ENCODE measurements at places on chromosomes 13 and 19.

DNA sequence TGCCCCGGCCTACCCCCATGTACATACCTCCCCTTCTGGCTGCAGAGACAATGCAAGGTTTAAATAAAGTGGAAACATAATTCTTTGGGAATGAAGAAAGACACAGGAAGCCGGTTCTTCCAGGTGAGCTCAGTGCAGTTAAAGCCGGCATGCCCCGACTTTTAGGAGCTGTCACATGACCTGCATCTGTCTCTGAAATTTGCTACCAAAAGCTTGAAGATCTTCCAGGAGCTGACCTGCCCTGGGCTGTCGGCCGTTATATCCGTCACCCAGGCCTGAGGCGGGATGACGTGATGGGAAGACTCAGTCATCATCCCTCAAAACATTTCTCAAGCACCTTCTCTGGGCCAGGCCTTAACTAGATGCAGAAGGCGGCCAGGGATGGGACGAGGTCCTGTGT is 10.3 kb downstream of the RAB8A start:
- no peak for DNase-seq

- DNase-seq, result no peak
Measured at GRCh38 chr19:28327905-28328304, 885.0 kb downstream of the UQCRFS1 start.

GRCh38 chr13:38543561-38543960 is 143.3 kb upstream of the FREM2 start:
- no peak for DNase-seq

DNA sequence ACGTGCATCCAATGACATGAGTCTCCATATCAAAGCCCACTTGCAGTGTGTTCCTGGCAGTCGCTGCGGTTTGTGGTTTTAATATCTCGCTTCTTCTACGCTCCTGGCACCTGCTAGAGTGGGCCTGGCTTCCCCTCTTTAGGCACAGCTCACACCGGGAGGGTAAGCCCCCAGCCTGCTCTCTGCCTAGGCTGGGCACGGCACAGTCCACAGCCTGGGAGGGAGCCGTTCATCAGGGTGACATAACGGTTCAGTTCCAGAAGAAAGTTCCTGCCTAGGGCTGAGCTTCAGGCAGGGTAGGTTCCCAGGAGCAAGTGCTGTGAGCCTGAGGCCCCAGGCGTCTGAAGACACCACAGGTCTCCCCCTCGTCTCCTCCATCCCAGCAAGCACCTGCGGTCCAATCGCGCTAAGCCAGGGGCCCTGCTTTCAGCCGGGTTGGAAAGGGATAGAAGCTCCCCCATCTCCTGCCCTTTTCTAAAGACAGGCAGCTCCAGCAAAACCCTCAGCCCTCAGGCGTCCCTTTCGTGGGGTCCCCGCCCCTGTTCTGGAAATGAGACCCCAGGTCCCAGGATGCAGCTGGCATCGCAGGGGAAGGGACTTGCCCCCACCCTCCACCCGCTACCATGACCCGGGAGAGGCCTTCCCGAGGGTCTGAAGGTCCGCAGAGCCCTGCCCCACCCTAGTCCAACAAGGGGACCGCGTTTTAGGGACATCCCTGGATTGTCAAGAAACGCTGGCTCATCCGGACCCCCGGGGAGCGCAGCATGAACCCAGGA is 121.6 kb upstream of the ZNF507 start:
- no peak for DNase-seq

DNA sequence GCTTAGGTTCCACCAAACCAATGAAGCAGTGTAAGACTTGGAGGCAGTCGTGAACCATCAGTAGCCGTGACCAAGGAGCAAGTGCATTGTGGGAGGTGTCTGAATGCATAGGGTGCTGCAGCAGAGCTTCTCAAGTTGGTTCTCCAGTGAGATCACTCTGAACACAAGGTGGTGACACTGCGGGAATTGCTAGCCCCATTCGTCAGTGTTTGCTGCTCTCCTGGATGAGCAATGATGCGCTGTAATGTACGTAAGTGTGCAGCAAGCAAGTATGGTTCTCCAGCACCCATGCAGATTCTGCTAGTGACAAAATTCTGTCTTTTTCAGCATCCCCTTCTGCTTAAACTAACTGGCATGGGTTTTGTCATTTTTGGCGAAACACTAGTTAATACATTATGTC is 97.6 kb upstream of the HTR2A start:
- no peak for DNase-seq

GRCh38 chr19:57348136-57348535 is 2.9 kb upstream of the ZNF304 start:
- no peak for DNase-seq

- DNase-seq, result no peak
Measured at GRCh38 chr13:98984118-98984517, 6.3 kb upstream of the DOCK9 start.

DNA sequence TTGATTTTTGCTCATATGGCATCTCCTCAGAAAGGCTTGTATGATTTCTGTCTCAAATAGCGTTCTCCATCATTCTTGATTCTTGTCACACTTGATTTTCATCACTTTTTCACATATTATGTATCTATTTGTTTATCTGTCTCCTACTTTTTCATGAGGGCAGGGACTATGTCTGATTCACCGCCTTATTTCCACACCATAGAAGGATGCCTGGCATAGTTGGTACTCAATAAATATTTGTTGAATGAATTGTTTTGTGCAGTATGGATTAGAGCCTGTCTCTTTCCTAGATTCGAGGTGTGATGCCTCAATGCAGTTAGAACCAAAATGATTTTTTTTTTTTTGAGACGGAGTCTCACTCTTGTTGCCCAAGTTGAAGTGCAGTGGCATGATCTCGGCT is 12.1 kb downstream of the SAE1 start:
- no peak for DNase-seq

DNA sequence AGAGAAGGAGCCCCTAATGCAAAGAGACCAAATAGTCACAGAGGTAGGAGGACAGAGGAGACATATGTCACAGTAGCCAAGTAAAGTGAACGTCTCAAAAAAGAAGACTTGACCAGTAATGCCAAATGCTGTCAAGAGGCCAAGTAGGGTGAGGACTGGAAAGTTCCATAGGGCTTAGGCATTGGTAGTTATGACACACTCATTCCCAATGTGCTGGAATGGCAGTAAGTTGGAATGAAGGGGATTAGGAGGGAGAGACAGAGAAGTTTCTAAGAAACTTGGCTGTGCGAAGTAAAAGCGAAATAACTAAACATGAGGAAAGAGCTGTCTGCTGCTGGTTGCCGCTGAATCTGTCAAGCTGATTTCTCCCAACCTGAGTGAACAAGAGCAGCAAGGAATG is 14.9 kb upstream of the FRY start:
- no peak for DNase-seq

GRCh38 chr13:46101002-46101401 is 3.8 kb downstream of the CPB2 start:
- no peak for DNase-seq

DNA sequence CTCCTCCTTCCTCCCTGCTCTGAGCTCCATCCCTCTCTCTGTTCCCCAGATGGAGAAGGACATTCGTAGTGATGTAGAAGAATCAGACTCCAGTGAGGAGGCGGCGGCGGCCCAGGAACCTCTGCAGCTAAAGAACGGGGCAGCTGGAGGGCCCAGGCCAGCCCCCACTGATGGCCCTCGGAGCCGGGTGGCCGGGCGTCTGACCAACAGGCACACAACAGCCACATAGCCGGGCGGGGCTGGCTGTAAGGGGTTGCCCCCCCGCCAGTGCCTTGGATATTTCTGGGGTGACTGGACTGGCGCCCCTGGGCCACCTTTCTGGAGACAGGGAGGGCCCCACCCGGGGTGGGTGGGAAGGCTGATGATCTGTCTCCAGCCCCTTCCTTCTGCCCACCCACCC is 46.3 kb downstream of the CD320 start:
- no peak for DNase-seq

- DNase-seq, result no peak
Measured at GRCh38 chr13:20291037-20291436, 58.9 kb upstream of the GJB6 start.

DNA sequence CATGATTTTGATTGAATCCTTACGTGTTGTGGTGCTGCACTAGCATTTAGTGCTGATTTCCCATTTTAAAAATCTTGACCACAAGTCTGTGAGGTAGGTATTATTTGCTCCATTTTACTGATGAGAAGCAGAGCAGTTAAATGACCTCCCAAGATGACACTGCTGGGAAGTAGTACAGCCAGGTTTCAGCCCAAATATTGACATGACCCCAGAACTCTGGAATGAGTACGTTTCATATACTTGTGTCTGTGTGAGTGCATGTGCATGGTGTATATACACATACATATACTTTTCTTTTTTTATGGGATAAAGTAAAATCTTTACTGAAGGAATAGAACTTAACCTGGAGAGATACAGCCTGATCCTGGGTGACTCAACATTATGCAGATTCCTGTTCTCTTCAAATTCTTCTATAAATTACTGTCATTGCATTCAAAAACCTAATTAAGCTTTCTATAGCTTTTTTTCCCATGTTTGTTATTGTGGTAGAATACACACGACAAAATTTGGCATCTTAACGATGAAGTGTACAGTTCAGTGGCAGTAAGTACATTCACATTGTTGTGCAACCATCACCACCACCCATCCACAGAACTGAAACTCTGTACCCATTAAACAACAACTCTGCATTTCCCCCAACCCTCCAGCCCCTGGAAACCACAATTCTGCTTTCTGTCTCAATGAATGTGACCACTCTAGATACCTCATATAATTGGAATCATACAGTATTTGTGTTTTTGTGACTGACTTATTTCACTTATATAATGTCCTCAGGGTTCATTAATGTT is 311.9 kb downstream of the MTUS2 start:
- no peak for DNase-seq

Data from stimulated activated CD4-positive, alpha-beta T cell treated with anti-CD3 and anti-CD28 coated beads, TNF-alpha, amount 100 ng/mL, for 1 hour (primary cell).